ENCODE measurements at places on chromosomes 7 and 10.

GRCh38 chr7:79386688-79387422, 66.6 kb downstream of the MAGI2 start:
- H3K36me3 ChIP-seq: no peaks in the 10 kb centered on the region
- DNase-seq: no peak
- H3K4me3 ChIP-seq: no peak overlapping the region
- H3K27me3 ChIP-seq: no peaks in the 10 kb centered on the region

- H3K36me3 ChIP-seq: no peaks in the 10 kb centered on the region
- H3K4me3 ChIP-seq: no peak overlapping the region
- H3K27ac ChIP-seq: no peak overlapping the region
- no peaks in the 10 kb centered on the region for H3K4me1 ChIP-seq
Measured at GRCh38 chr7:77426052-77426404, 9.9 kb upstream of the GSAP start.

- peak; percentile 4 for DNase-seq
- no peaks in the 10 kb centered on the region for H3K36me3 ChIP-seq
- H3K4me1 ChIP-seq: no peaks in the 10 kb centered on the region
- no peak overlapping the region for H3K27ac ChIP-seq
- no peak overlapping the region for H3K4me3 ChIP-seq
Measured at GRCh38 chr10:86104611-86105145, 261.9 kb downstream of the GRID1 start.

DNA sequence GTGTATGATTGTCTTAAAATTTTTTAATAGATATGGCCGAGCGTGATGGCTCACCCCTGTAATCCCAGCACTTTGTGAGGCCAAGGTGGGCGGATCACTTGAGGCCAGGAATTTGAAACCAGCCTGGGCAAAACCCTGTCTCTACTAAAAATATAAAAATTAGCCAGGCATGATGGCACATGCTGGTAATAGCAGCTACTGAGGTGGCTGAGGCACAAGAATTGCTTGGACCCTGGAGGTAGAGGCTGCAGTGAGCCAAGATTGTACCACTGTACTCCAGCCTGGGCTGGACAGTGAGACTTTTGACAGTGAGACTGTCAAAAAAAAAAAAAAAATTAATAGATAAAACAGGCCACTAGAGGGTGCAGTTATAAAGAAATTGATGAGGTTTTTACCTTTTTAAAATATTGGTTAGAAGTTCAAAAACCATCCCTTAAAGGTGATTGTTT, 20.5 kb downstream of the NOM1 start:
- H3K36me3 ChIP-seq: peaks cover 15% of the 10 kb centered on the region
- no peaks in the 10 kb centered on the region for H3K4me1 ChIP-seq
- no peak for DNase-seq
- H3K27me3 ChIP-seq: no peaks in the 10 kb centered on the region
- H3K27ac ChIP-seq: no peak overlapping the region

DNA sequence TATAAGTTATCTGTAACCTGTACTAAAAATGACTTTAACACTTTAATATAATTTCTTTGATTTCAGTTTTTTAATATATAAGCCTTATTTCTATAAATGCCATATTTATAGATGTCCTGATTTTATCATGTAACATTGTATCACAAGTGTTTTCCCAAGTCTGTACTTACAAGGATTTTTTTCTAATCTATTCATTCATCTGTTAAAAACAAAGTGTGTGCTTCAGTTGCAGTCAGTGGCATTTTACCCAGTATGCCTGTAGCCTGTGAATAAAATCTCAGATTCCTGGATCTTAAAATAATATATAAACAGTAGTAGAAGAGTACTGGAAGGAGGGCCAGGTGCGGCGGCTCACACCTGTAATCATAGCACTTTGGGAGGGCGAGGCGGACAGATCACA, 17.4 kb downstream of the PRKRIP1 start:
- H3K27me3 ChIP-seq: no peaks in the 10 kb centered on the region
- DNase-seq: no peak
- peaks cover 9% of the 10 kb centered on the region for H3K36me3 ChIP-seq
- peaks cover 8% of the 10 kb centered on the region for H3K4me1 ChIP-seq
- H3K27ac ChIP-seq: no peak overlapping the region
- H3K4me3 ChIP-seq: no peak overlapping the region

- no peak overlapping the region for H3K27ac ChIP-seq
- no peaks in the 10 kb centered on the region for H3K27me3 ChIP-seq
- no peak for DNase-seq
- no peak overlapping the region for H3K4me3 ChIP-seq
- no peaks in the 10 kb centered on the region for H3K36me3 ChIP-seq
Measured at GRCh38 chr10:1577373-1577770, 160.0 kb downstream of the ADARB2 start.

DNA sequence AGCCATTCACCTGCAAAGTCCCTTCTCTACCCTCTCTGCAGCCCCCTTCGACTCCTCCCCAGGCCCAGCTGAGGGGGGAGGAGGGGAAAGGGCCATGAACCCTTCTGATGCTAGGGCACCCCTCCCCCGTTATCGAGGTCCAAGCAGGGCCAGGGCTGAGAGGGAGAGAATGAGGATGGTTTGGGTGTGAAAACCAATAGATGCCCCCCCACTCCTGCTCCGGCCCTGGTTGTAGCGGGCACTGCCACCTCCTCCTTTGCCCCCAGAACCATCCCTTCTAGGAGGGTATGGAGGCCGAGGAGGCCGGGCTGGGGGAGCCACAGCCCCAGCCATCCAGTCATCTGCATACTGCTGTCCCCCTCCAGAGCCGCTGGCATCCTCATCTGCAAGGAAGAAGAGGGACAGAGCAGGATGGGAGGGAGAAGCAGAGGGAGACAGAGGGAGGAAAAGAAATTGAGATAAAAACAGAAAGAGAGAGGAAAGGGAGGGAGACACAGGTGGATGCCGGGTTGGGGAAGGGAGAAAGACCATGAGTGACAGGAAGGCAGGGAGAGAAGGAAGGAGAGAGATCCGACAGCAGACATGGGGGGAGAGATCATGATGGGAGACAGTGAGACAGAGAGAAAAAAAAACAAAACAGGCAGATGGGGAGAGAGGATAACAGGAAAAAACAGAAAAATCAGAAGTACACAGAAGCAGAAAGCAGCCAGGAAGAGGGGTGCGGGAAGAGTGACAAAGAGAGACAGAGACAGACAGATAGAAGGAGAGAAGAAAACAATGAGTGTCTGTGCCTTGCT, 1.9 kb upstream of the GAL3ST4 start:
- H3K27me3 ChIP-seq: no peaks in the 10 kb centered on the region
- no peak overlapping the region for H3K27ac ChIP-seq
- H3K4me1 ChIP-seq: peaks cover 3% of the 10 kb centered on the region
- DNase-seq: peak; percentile 60
- H3K36me3 ChIP-seq: no peaks in the 10 kb centered on the region

DNA sequence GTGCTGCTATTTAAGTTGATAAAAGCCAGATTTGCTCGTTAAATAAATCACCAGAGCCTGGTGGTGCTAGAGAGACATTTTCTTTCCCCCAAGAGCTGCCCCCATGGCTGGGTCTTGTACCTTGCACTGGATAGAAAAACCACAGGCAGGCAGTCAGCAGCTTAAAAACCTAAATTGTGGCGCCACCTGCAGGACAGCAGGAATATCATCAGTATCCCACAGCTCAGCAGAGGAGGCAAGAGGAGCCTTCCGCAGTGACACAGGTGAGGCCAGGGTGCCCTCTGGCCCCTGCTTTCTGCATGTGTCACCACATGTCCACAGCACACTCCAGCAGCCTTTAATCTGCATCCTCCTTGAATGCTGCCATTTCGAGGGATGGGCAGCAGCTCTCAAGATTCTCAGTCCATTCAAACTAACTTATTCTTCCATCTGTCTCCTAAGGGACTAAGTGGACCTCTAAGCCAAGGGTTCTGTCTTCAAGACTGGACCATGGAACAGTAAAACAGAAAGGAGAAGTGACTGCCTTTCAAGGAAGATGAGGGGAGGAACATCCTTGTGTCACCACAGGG, 4.5 kb upstream of the PLXNA4 start:
- H3K27ac ChIP-seq: no peak overlapping the region
- H3K36me3 ChIP-seq: no peaks in the 10 kb centered on the region
- no peaks in the 10 kb centered on the region for H3K4me1 ChIP-seq
- DNase-seq: peak; percentile 94
- H3K27me3 ChIP-seq: no peaks in the 10 kb centered on the region
- no peak overlapping the region for H3K4me3 ChIP-seq

DNA sequence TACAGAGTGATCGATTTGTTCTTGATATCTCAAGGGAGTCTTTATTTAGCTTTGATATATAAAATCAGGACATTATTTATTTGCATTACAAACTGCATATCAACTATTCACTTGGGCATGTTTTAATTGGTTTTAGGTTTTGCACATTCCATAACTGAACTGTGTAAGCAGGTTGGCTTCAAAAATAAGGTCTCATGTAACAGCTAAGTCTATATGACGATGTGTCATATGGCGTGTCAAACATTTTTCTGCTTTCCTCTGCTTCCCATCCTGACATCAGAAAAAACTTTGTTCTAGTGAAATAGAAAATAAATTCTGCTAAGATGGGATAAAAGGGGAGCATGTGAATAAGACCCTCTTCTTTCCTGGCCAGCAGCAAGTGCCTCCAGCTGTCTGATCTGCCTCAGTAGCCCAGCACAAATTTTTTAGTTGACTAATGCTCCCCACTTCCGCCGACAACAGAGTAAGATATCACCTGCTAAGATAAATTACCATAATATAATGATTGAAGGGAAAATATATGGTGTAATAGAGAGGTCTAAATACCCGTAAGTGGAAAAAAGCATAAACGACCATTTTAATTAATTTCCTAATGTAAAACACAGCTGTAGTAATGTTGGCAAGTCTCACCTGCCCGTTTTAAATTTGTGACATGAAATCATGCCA, 180.5 kb downstream of the TAX1BP1 start:
- H3K4me1 ChIP-seq: no peaks in the 10 kb centered on the region
- no peak overlapping the region for H3K27ac ChIP-seq
- DNase-seq: no peak
- H3K36me3 ChIP-seq: no peaks in the 10 kb centered on the region
- peak overlapping the region; percentile 29 for H3K4me3 ChIP-seq

GRCh38 chr7:1567896-1568510, 1.8 kb downstream of the PSMG3 start:
- peak overlapping the region; percentile 84 for H3K27ac ChIP-seq
- peak overlapping the region; percentile 42 for H3K4me3 ChIP-seq
- H3K27me3 ChIP-seq: no peaks in the 10 kb centered on the region
- no peaks in the 10 kb centered on the region for H3K4me1 ChIP-seq
- no peak for DNase-seq

GRCh38 chr7:121328508-121329190, at the start of gene WNT16:
TSS of gene WNT16 (plus strand) at chr7:121329000. CDS start at chr7:121329293, 293 bp downstream.
- DNase-seq: peak; percentile 22
- H3K4me1 ChIP-seq: no peaks in the 10 kb centered on the region
- H3K27ac ChIP-seq: no peak within 1 kb of the TSS
- peaks cover 31% of the 10 kb centered on the region for H3K27me3 ChIP-seq
- no peaks in the 10 kb centered on the region for H3K36me3 ChIP-seq
- peak within 1 kb of the TSS; percentile 52 for H3K4me3 ChIP-seq

DNA sequence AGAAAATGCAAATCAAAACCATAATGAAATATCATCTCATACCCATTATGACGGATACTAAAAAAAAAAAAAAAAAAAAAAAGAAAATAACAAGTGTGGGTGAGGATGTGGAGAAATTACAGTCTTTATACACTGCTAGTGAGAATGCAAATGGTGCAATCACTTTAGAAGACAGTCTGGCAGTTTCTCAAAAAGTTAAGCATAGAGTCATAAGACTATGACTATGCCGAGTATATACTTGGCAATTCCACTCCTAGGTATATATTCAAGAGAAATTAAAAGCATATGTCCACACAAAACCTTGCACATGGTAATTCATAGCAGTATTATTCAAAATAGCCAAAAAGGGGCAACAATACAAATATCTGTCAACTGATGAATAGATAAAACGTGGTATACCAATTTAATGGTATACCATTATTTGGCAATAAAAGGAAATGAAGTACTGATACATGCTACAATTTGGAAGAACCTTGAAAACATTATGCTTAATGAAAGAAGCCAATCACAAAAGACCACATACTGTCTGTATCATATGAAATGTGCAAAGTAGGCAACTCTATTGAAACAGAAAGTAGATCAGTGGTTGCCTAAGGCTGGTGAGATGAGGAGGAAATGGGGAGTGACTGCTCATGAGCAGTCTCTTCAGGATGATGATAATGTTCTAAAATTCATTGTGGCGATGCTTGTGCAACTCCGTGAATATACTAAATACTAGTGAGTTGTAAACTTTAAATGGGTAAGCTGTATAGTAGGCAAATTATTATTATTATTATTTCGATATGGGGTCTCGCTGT, 90.1 kb upstream of the NANOS1 start:
- H3K36me3 ChIP-seq: no peaks in the 10 kb centered on the region
- no peaks in the 10 kb centered on the region for H3K4me1 ChIP-seq
- H3K27me3 ChIP-seq: no peaks in the 10 kb centered on the region
- H3K4me3 ChIP-seq: no peak overlapping the region
- DNase-seq: no peak

DNA sequence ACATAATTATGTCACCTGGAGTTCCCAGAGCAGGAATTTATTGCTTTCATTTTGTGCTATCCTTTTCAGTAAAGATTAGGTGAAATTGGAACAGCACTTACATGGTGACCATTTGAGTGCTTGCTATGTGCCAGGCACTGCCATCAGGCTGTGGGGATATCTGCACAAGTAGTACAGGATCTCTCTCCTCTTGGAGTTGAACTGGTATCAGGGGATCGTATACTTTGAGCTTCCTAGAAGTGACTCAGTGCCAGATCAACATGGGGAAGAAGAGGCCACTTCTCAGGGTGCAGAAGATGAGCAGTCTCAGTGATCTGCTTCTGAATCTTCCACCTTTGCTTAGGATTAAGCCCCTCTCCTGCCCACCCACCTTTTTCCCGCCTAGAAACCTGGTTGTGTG, 29.5 kb downstream of the SGPL1 start:
- no peak overlapping the region for H3K27ac ChIP-seq
- no peaks in the 10 kb centered on the region for H3K4me1 ChIP-seq
- DNase-seq: no peak
- no peaks in the 10 kb centered on the region for H3K36me3 ChIP-seq
- H3K4me3 ChIP-seq: no peak overlapping the region

DNA sequence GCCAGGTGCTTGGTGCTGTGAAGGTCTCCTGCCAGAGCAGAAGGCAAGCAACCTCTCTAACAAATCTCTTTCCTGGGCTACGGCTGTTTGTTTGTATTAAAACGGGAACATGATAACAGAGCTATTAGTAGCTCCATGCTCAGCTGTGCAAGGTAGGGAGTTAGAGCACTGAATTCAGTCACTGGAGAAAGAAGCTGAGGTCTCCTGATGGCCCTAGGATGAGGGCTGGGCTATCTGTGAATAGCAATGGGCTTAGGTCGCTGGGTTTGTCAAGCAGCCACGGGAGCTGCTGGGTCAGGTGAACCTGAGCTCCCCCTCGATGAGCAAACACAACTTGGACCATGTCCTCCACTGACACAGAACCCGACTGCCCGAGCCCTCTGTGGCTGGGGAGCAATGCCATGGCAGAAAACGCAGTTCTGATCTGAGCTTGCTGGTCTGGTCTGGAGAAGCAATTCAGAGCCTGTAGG, 24.4 kb downstream of the TACC2 start:
- H3K4me1 ChIP-seq: no peaks in the 10 kb centered on the region
- H3K4me3 ChIP-seq: no peak overlapping the region
- H3K36me3 ChIP-seq: no peaks in the 10 kb centered on the region

- H3K36me3 ChIP-seq: no peaks in the 10 kb centered on the region
- H3K27me3 ChIP-seq: no peaks in the 10 kb centered on the region
- H3K4me1 ChIP-seq: no peaks in the 10 kb centered on the region
Measured at GRCh38 chr7:153942036-153942435, 110.2 kb upstream of the DPP6 start.
